ENCODE measurements at places on chromosomes 6 and 20.

GRCh38 chr20:53872081-53872541 is 198.3 kb downstream of the BCAS1 start:
- DNase-seq = no peak

DNA sequence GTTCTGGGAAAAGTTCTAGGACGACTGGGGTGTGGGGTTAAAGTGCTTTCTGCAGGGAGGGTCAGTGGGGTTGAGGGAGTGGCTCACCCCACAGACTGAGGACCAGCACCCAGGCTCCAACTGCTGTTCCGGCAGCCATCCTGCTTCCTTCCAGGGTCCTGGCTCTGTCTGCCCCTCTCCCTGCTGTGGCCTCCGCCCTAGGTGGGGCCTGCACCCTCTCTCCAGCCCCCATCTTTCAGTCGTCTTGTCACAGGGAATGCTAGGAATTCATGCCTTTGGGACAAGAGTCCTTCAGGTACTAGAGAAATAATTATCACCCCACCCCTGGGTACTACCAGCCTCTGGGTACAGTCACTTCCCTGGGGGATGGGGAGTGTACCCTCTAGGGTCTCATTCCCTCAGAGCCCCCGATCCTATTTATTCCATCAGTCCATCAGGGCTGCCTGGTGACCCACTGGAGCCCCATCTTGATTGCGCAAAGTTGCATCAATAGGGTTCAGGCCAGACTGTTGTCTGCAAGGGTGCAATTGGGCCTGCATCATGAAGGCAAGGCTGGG is at the start of gene AGER:
TSS of gene AGER (minus strand) at position 170 of the 557 bp plus-strand sequence. CDS start at position 139, 31 bp downstream.
- no peak for DNase-seq

DNA sequence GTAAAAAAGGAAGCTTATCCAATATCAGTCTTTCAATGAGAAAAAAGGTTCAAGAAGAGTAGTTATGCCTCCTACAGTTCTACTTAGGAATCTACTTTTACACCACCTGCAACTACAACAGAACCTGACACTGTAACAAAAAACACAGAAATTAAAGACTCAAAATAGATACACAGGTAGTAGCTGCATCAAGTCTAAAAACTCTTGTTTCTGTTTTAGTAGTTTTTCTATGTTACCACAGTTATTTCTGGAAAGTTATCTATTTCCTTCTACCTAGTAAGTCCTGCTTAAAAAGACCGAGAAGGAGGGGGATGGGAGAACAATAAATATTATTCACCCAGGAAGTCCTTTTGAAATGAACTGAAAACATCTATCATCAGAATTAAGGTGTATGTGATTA is 52.5 kb downstream of the ATG5 start:
- DNase-seq = no peak

DNA sequence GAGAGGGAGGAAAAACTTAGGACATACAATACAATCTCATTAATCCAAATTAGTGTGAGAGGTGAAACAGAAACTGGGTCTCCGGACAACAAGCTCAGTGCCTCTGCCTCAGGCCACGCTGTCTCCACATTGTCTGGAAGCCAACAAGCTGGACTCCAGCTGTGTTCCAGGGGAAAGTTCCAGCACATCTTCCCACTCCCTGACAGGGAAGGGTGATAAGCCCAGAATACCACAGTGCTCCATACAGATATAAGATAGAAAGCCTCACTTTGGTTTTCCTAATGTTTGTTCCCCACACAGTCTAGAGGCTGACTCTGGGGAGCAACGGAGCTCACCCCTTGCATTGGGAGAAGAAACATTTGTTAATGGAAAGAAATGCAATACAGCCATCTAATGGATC is 117.1 kb upstream of the SPTLC3 start:
- DNase-seq = no peak

DNA sequence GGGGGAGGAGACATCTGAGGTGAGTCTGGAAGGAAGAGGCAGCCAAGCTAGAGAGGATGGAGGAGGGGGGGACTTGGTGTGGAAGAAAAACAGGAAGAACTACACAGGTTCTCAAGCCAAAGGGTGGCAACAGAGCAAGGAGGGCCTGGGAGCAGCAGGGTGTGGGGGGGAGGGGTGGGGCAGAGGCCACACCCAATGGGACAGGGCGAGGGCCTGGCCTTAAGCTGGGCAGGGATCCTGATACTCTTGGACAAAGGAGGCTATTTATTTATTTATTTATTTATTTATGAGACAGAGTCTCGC is 359.0 kb downstream of the ZFAND3 start:
- no peak for DNase-seq

DNA sequence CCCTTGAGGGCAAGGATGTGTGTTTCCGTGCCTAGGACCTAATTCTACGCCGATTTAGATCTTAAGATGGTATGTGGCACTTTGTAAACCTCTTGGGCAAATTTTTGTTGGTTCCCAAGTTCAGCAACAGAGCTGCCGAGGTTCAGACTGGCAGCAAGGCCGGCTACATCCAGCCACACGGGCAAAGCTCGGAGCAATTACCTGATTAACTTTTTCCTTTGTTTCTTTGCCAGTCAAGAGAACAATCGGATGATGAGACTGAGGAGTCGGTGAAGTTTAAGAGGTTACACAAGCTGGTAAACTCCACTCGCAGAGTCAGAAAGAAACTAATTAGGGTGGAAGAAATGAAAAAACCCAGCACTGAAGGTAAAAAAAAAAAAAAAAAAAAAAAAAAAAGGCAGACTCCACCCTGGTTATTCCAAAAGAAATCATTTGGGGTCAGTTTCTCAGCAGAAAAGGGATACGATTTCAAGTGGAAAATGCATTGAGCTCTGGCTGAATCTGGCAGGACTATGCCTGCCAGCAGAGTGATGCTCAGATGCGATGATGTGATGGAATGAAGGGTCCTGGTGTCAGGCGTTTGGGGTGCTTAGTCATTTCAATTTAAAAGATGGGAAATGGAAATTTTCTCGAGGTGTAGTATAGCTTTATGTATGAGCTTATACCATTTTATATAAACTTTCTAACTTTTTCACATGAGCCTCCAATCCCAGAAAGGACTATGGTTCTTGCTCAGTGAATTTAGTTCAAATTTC is 171.6 kb downstream of the SASH1 start:
- no peak for DNase-seq

- no peak for DNase-seq
These were observed 445.3 kb upstream of the SYNCRIP start for GRCh38 chr6:86087954-86088353.

GRCh38 chr6:119077391-119077642 is 1.1 kb downstream of the FAM184A start:
- no peak for DNase-seq

All from activated naive CD8-positive, alpha-beta T cell treated with anti-CD3 and anti-CD28 coated beads, Interleukin-2, amount 50 U/mL, for 16 hours (primary cell).